Activated T-cell treated with anti-CD3 and anti-CD28 coated beads, Interleukin-2, amount 50 U/mL, for 48 hours (primary cell): ENCODE measurements at places on chromosomes 13 and 19.

- DNase-seq, result no peak
Measured at GRCh38 chr13:108755083-108755482, 125.7 kb downstream of the MYO16 start.

DNA sequence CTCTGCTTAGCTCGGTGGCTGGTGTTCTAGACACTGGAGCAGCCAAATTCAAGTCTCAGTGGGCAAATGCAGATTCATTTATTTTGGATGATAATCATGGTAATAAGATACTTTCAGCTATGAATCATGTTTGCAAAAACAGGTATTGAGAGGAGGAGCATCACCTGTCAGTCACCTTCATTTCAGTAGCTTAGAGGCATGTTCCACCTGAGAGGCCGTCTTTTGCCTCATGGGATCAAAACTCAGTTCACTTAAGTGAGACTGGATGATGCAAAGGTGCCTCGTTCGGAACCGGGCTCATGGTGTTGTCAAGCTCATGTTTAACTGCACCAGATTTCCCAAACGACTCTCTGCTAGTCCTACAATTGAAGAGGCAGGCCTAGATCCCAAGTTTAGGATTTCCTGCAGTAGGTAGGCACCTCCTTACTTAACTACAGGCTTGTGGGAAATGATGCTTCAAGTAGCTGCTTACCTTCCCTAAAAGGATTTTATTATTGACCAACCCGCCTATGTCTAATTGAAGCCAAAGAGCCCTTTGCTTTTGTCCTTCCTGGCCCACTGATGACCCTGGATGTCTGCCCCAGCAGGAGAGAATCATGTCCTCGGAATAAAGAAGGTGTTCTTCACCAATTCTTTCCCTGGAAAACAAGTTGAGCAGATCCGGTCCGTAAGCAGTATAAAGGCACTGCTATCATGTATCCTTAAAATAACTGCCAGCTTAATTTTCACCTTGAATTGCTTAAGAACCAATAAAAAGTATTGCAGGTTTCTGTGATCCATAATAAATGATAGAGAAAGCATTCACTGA is 60.0 kb downstream of the ZAR1L start:
- DNase-seq, result no peak

- no peak for DNase-seq
Measured at GRCh38 chr13:101640788-101641400, 188.4 kb downstream of the ITGBL1 start.

- DNase-seq, result no peak
Measured at GRCh38 chr13:66840621-66841020, 389.5 kb downstream of the PCDH9 start.
